Activated CD4-positive, CD25-positive, alpha-beta regulatory T cell (primary cell): ENCODE measurements at places on chromosomes 11 and 22.

GRCh38 chr11:7314811-7315604 lies 63.3 kb downstream of the SYT9 start:
- no peak for DNase-seq

GRCh38 chr11:32012049-32012448 lies 78.8 kb upstream of the RCN1 start:
- DNase-seq: no peak

DNA sequence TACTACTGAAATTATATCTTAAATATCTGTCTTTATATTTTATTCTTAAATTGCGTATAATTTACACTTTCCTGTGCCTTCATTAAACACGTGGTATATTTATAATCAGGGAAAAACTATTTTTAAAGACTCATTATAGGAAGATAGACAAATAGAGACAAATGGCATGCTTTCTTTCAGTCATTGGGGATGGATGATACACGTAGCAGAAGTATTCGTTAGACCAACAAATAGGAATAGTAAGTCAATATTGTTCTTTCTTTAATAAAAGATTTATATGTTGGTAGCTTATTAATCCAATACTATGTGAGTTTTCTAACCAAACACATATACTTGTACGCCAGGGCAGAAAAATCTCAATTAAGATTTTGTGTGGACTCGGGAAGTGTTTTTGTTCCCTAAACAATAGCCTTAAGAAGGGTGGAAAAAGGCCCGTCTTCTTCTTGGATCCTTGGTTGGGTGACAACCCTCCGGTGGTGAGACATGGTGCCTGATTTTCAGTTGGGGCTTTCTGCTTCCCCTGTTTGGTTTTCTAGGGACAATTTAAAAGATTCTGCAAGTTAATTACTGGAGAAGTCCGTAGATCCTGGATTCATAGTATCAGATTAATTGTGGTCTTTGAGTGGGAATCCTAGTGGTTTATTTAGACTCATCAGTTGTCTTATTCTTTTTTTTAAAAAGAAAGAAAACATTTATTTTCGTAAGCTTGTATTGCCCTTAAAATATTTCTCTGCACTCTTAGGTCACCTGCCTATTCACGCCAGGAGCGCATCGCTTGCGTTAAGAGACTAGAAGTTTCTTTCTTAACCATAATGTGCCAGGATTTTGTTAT lies 83.5 kb upstream of the WNT7B start:
- DNase-seq: no peak

DNA sequence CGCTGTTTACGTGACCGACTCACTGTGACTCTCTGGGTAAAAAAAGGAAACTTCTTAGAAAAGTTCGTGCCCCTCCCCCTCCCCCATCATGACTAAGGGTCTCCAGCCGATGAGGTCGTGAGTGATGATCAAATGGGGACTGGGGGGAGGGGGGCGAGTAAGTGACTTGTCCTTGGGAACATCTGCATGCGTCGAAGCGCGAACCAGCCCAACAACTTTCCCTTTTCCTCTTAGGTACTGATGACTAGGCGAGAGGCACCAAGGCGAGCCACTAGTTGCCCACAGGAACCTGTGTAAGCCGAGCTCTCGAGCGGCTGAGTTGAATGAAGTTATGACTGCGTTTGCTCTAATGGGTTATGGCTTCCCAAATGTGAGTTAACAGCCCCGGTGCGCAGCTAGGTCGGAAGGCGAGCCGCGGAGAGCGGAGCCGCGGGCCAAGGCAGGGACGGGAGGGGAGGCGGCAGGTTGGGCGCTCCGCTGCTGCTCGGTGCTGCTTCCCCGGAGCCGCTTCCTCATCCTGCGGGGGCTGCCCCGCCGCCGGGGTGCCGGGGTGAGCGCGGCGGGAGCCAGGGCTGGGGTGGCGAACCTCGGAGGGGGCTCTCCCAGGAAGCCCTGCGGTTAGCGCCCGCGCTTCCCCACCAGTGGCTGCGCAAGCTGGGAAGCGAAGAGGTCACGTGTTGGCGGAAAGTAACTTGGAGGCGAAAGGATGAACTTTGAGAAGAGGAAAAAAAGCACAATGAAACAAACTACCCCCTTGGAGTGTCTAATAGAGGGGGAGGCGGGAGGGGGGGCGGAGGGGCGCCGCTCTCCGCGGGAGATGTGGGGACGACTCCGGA lies 22.1 kb upstream of the BDNF start:
- no peak for DNase-seq

GRCh38 chr11:47861728-47862127 lies 13.6 kb upstream of the NUP160 start:
- no peak for DNase-seq

DNA sequence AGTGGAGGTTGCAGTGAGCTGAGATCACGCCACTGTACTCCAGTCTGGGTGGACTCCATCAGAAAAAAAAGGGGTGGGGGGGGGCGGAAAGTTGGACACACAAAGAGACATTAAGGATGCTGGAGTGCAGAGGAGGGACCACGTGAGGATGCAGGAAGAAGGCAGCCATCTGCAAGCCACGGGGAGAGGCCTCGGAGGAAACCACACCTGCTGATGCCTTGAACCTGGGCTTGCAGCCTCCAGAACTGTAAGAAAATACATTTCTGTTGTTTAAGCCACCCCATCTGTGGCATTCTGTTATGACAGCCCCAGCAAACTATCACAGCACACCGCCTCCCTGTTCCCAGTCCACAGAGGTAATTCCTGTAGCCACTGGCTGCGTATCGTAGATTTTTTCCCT lies 9.2 kb upstream of the STIP1 start:
- no peak for DNase-seq

- no peak for DNase-seq
Observed at GRCh38 chr11:123047947-123048293, 14.0 kb downstream of the HSPA8 start.

GRCh38 chr11:96235751-96236150 lies 107.2 kb downstream of the MAML2 start:
- DNase-seq: no peak

DNA sequence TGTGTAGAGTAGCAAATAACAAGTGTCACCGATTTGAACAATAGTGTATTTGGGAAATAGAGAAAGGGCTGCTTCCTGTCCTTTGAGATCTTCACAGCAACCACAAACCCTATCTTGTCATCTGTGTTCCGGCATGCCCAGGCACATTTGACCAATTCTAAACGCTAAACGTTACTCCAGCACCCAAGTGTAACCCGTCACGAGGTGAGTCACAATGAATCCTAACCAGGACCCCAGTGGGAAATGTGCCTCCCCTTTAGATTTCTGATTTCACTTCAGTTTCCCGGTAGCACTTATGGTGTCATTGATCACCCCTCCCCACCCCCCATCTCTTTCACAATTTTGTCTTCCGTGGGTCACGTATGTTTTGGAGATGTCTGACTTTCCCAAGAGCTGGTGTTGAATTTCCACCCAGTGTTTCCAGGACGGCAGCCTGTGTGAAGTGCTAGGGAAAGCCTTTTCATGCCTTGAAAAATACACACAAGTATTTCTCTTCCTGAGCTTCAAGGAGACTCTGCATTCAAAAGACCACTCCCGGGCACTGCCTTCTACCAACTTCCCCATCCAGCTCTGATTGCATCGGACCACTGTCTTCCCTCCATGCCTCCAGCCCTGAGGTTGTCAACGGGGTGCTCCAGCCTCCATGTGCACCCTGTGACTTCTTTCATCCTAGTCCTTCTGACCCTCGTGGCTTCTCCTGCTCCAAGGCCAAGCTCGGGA lies 10.5 kb upstream of the C11orf24 start:
- DNase-seq: no peak

GRCh38 chr11:70167723-70168404 lies 35.2 kb upstream of the FADD start:
- no peak for DNase-seq

GRCh38 chr11:95884802-95885201 lies 39.1 kb downstream of the MTMR2 start:
- DNase-seq: no peak
